ENCODE measurements at places on chromosomes 4 and X.
A peak's percentile ranks its signal among the peaks of the same experiment; 100 is the strongest.

DNA sequence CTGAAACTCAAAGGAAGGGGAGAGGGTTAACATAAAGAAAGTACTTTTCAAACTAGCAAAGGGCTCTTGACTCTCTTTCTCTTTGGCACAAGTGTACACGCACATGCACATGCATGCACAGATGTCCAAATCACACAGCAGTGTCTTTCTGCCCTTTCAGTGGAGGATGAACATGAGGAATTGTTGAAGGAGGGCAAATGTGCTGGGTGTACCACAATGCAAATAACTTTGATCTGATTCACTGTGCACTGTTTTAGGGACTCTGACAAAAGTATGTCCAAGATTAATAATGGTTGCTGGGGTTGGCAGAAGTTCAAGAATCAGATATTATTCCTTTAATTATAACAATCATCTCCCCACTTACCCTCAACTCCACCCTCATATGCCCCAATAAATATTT is 93.8 kb downstream of the GPC4 start:
- DNase-seq: no peak
- H3K4me1 ChIP-seq: no peaks in the 10 kb centered on the region
- no peaks in the 10 kb centered on the region for H3K36me3 ChIP-seq
- H3K4me3 ChIP-seq: no peak overlapping the region

- H3K4me3 ChIP-seq: no peak overlapping the region
- DNase-seq: no peak
- H3K36me3 ChIP-seq: no peaks in the 10 kb centered on the region
- no peaks in the 10 kb centered on the region for H3K4me1 ChIP-seq
- H3K27ac ChIP-seq: no peak overlapping the region
These were observed 456.0 kb upstream of the FAM241A start for GRCh38 chr4:111689214-111689613.

DNA sequence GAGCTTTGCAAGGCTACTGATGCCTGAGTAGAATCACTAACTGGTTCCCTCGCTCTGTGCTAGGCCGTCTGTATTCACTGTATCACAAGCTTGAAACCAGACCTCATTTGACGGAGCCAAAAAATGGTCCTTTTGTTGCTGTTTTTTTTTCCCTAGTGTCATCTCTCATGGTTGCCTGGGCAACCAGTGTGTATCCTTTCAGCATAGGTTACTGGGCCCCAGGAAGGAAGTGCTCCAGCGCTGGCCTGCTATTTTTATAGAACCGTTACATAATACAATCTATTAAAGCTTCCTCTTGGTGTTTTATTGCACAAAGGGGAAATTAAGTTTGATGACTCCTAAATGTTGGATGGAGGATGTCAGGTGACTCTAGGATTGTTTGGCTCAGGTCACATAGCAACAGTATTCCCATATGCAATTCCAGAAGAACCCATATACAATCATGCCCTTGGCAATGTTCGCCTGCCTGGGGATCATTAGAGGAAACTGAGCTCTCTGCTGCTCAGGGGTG is 220.4 kb downstream of the SPRY1 start:
- no peak overlapping the region for H3K4me3 ChIP-seq
- H3K4me1 ChIP-seq: peaks cover 25% of the 10 kb centered on the region
- no peak overlapping the region for H3K27ac ChIP-seq
- DNase-seq: no peak

DNA sequence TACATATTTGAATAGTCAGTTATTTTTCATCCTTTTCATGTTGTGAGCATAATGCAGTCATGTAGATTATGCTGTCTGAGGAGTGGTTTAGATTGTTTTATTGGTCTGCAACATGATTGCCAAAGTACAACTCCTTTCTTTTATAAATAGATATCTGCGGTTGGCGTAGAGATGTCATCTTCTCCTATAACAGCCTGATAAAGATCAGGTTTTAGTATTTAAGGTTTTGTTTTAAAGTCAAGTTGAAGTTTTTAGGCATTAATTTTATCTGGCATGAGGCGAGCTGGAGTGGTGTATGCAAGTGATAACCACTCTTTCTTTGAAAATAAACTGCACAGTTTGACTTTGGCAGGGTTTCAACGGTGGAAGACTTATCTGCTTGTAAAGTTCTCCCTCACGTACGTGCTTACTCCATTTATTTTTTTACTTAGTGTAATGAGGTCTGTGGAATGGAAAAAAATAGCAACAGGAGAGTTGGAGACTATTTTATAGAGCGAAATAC is 126.3 kb downstream of the FBXO8 start:
- H3K27ac ChIP-seq: no peak overlapping the region
- no peak overlapping the region for H3K4me3 ChIP-seq
- DNase-seq: no peak
- no peaks in the 10 kb centered on the region for H3K36me3 ChIP-seq
- peaks cover 14% of the 10 kb centered on the region for H3K27me3 ChIP-seq
- peaks cover 3% of the 10 kb centered on the region for H3K4me1 ChIP-seq

DNA sequence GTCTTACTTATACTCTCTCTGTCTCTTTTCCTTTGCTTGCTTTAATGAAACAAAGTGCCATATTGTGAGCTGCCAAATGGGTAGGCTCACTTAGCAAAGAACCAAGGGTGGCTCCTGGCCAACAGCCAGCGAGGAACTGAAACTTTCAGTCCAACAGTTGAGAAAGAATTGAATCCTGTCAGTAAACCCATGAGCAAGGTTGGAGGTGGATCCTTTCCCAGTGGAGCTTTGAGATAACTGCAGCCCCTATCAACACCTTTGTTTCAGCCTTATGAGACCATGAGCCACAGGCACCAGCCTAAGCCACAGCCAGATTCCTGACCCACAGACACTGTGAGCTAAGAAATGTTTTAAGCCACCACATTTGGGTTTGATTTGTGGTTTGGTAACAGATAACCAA is 362.2 kb downstream of the PDGFC start:
- no peaks in the 10 kb centered on the region for H3K4me1 ChIP-seq
- H3K27me3 ChIP-seq: no peaks in the 10 kb centered on the region
- no peak overlapping the region for H3K27ac ChIP-seq
- no peaks in the 10 kb centered on the region for H3K36me3 ChIP-seq

GRCh38 chrX:55029291-55029690 is 1.5 kb downstream of the ALAS2 start:
- no peak overlapping the region for H3K27ac ChIP-seq
- no peak overlapping the region for H3K4me3 ChIP-seq
- no peaks in the 10 kb centered on the region for H3K27me3 ChIP-seq
- DNase-seq: no peak
- no peaks in the 10 kb centered on the region for H3K4me1 ChIP-seq

DNA sequence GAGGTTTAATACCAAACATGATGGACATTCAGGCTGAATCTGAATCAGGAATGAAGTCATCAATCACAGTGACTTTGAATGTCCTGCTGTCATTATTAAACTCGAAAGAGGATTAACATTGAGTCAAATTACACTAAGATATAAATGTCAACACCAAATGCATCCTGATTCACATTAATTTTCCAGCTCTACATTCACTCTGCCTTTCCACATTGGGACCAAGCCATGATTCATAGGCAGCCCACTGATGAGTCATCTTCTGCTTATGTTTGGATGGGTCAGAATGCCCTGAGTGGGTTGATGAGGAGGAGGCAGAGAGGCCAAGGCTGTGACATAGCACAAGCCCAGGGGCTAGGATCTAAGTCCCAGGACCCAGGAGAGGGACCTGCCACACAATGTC is 247.6 kb upstream of the RPS6KA3 start:
- no peak overlapping the region for H3K27ac ChIP-seq
- H3K27me3 ChIP-seq: no peaks in the 10 kb centered on the region
- no peaks in the 10 kb centered on the region for H3K4me1 ChIP-seq
- H3K4me3 ChIP-seq: no peak overlapping the region
- DNase-seq: no peak

DNA sequence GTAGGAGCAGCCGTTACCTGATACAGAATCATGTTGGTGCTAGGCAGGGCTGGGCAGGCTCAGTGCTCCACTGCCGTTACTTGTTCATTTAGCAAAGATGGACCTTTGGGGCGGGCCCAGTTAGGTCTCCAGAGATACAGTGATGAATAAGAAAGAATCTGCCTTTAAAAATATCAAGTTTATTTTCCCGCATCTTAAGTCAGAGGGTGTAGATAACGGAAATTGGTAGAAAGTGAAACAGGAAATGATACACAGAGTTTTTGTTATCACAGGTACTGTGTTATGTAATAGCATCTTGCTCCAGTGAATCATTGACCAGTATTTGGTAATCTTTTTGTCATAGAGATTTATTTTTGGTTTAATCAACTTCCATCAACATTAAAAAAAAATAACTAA is 5.5 kb downstream of the TMEM131L start:
- DNase-seq: no peak
- H3K27ac ChIP-seq: no peak overlapping the region
- H3K36me3 ChIP-seq: peaks cover 34% of the 10 kb centered on the region
- H3K4me1 ChIP-seq: peaks cover 12% of the 10 kb centered on the region
- no peaks in the 10 kb centered on the region for H3K27me3 ChIP-seq
- H3K4me3 ChIP-seq: no peak overlapping the region

GRCh38 chr4:76691807-76692582 is 205.9 kb downstream of the SOWAHB start:
- peaks cover 21% of the 10 kb centered on the region for H3K36me3 ChIP-seq
- no peak overlapping the region for H3K27ac ChIP-seq
- peaks cover 62% of the 10 kb centered on the region for H3K4me1 ChIP-seq

DNA sequence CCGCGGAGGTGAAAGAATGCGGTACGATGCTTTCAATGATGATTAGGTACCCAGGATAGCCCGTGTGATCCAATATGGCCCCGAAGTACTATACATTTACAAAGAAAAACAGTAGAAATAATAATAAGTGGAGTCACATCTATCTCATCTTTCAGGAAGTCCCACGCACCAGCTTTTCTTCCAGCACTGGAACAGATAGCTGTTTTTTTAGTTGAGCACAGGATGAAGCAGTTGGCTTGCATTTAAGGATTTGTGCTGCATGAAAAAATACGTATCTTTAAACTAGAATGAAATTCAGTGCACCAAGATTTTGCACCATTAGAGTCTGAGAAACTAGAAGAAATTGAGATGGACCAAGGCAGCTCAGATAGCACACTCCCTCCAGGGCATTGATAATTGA is 44.1 kb downstream of the SMIM20 start:
- peaks cover 3% of the 10 kb centered on the region for H3K27me3 ChIP-seq
- H3K4me1 ChIP-seq: peaks cover 6% of the 10 kb centered on the region

- DNase-seq: no peak
- H3K4me1 ChIP-seq: no peaks in the 10 kb centered on the region
- no peaks in the 10 kb centered on the region for H3K27me3 ChIP-seq
- no peak overlapping the region for H3K4me3 ChIP-seq
- H3K36me3 ChIP-seq: no peaks in the 10 kb centered on the region
- H3K27ac ChIP-seq: no peak overlapping the region
These were observed 18.2 kb downstream of the FTHL17 start for GRCh38 chrX:31053621-31054020.

DNA sequence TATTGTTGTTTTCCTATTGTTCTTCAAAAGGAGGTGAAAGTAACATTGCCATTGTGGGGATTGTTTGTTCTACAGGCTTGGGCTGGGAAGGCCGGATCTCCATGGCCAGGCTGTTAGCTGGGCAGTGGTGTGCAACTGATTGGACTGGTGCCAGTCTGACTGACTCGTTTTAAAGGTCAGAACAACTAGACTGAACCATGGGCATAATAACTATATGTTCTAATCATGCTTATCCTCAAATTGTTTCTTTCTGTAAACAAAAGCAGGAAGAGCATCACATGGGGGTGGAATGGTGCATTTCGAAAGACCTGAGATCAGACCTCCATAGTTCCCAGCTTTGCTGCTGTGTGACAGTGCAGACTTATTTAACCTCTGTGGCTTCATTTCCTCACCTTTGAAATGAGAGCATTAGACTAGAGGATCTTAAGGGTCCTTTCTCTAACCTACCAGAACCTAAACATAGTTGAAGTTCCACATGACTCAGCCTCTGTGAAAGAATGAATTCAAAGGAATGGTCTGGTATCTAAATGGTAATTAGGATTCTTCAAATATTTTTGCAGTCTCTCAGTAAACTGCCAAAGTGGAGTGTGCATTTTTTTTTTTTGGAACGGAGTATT is 66.7 kb upstream of the PGRMC2 start:
- peaks cover 14% of the 10 kb centered on the region for H3K4me1 ChIP-seq
- H3K27me3 ChIP-seq: no peaks in the 10 kb centered on the region
- DNase-seq: peak; percentile 11
- no peak overlapping the region for H3K4me3 ChIP-seq

DNA sequence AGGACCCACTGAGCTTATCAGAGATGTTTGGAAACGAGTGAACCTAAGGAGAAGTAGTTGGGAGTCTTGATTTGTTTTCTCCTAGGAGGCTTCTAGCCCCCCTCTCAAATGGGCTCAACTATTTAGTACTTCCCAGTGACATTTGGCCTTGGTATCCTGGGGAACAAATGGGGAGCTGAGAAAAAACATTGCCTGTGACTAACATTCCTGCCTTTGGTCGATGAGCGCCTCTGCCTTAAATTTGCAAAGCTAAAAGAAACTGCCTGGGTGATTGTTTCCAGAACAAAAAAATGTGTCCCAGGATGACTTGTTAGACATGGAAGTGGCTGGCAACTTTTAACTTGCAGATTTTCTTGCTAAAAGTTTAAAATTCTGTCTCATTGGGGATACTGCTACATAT is 58.8 kb upstream of the IGFBP7 start:
- no peak overlapping the region for H3K4me3 ChIP-seq
- DNase-seq: no peak
- H3K27ac ChIP-seq: no peak overlapping the region
- H3K4me1 ChIP-seq: peaks cover 11% of the 10 kb centered on the region
- no peaks in the 10 kb centered on the region for H3K36me3 ChIP-seq
